ENCODE measurements at places on chromosomes 1 and 21.

DNA sequence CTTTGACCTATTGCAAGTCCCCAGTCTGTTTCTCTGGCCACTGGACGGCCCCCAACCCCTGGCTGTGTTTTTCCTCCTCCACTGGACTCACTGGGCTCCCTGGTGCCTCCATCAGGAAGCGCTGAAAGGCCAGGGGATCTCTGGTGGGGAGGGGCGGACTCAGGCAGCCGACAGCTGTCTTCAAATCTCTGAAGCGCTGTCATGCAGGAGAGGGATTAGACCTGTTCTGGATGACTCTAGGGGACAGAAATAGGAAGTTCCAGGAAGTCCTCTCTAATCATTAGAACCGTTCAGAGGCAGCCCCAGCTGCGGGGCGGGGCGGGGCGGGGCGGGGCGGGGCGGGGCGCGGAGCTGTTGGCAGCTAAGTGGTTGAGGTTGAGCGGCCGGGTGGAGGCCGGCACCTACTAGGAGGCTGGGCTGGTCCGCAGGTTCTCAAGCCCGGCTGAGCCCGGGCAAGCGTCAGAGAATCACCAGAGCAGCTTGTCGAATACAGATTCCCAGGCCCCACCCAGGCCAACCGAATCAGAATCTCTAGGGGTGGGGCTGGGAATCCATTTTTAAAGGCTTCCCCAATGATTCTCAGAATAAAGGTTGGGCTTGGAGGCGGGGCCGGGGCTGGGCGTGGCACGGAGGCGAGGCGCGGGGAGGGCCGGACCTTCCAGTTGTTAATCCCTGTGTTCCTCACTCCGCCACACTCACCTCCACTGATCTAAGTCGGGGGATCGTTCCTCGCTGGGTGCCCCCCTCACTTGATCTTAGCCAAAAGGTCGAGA, 11.4 kb upstream of the PHLDA3 start:
- DNase-seq = peak; percentile 35

- no peak for DNase-seq
These were observed 5.0 kb downstream of the RAP1GAP start for GRCh38 chr1:21663951-21664805.

GRCh38 chr1:5108740-5109139, 454.3 kb downstream of the AJAP1 start:
- no peak for DNase-seq

GRCh38 chr1:10530281-10530740, 55.6 kb downstream of the PEX14 start:
- DNase-seq = no peak

GRCh38 chr1:93148001-93148400, 32.2 kb downstream of the TMED5 start:
- no peak for DNase-seq

Measured in Jurkat, Clone E6-1 (cell line).